ENCODE measurements at places on chromosomes 4 and X.

DNA sequence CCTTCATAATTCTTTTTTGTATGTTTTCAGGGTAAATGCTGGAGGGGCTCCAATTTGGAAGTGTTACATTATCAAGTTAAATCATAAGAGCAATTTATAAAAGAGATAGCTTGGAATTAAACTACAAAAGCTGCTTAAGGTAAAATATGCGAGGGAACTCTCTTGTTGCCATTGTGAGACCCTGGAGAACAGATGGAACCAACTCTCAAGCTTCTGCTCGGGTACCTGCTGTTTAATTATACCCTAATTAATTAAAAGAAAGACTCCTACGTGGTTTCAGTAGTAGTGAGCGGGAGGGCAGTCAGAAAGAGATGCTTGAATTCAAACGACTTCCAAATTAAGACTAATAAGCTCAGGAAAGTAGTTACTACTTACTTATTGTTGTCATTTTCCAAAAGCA is 313.1 kb upstream of the TACR3 start:
- no peak for DNase-seq

GRCh38 chr4:42281324-42282020 is 115.8 kb upstream of the SHISA3 start:
- no peak for DNase-seq

DNA sequence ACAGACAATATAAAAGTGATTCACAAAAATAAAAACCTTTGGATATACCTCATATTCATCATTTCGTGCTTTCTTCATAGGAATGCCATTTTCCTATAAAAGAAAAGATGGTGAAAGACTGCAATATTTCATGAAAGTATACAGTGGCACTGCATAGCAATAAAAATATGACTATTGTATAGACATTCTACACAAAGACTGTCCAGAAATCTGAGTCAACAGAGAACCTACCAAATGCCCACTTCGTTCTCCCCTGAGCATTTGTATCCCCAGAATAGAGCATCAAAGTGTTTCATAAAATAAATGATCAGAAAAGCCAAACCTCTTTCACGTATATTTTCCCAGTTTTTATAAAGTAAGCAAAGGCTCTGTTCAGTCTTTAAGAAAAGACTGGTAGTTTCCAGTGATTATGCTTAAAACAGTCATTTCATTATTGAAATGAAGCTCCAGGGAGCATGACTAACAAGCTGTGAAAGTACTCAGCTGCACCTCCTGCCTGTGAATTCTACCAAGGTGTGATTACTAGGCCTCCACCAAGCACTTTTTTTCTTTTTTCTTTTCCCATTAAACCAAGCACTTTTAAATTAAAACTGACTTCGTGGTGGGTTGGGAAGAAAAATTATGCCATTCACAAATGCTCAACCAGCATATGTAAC is 20.2 kb downstream of the PPA2 start:
- no peak for DNase-seq

DNA sequence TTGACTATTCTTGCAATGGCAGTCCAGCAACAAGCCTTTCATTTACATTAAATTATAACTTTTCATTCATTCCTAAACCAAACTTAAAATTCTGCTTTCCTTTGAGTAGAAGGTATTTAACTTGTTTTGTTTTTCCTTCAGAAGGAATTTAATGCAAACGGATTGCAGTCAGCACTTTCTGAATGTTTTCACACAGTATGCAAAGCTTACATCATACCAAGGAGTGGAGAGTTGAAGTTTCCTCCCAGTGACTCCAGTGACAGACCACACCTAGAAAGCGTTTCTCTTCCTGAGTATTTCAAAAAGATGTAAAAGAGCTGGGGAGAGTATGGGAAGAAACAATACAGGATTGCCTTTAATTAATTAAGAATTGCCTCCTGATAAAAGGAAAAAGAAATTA is 8.1 kb downstream of the EPGN start:
- DNase-seq = no peak

DNA sequence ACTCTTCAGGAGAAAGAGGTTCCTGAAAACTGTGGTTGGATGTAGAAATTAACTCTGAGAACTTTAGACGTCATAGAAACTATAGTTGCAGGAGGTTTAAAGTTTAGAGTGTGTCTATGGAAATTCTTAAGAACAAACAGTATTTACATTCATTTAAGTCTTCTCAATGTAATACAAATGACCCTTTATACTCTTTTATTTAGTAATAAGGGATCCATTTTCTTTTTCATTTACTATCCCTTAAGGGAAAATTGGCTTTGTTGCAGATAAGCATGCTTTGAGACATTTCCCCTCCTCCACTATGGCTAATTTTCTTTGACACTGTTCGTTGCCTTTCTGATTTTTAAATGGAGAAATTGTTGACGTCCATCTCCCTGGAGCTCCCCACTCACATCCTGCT is 96.4 kb downstream of the POLA1 start:
- DNase-seq = no peak

Data from NCI-H1092 (cell line).